ENCODE measurements at places on chromosomes 16 and 17.

- no peak for DNase-seq
Observed at GRCh38 chr17:61409301-61410112, 9.9 kb downstream of the TBX2 start.

DNA sequence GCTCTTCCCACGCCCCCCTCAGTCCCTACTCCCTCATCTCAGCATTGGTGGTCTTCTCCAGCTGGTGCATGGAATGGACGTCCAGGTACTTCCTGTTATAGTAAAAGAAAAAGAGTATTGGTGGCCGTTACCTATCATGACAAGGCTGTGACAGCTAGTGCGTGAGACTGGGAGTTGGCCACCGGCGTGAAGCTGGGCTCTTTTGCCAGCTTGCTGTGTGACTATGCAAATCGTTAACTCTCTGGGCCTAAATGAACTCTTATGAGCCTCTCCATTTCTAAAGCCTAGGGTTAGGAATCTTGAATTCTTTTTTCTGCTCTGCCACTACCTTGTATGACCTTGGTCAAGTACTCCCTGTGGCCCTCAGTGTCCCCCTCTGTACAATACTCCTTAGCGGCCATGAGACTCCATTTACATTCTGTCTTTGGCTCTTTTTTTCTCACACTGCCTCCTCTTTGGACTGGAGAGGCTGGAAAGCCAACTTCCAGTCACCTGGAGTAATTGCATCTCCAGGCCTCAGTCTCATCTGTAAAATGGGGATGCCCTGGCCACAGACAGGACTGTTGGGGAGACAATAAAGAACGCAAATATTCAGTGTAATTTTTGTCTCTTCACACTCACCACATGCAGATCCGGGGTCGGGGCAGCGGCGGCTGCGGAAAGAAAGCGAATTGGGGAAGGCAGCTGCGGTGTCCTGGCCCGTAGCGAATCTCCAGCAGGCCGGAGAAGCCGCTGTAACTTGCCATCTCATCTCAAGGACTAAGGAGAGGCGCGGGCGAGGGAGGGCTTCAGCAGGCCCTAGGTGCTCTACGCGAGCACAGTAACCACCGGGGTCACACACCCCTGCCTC lies 1.1 kb downstream of the CFAP119 start:
- no peak for DNase-seq

- no peak for DNase-seq
Observed at GRCh38 chr16:31869511-31870201, 4.0 kb upstream of the ZNF267 start.

DNA sequence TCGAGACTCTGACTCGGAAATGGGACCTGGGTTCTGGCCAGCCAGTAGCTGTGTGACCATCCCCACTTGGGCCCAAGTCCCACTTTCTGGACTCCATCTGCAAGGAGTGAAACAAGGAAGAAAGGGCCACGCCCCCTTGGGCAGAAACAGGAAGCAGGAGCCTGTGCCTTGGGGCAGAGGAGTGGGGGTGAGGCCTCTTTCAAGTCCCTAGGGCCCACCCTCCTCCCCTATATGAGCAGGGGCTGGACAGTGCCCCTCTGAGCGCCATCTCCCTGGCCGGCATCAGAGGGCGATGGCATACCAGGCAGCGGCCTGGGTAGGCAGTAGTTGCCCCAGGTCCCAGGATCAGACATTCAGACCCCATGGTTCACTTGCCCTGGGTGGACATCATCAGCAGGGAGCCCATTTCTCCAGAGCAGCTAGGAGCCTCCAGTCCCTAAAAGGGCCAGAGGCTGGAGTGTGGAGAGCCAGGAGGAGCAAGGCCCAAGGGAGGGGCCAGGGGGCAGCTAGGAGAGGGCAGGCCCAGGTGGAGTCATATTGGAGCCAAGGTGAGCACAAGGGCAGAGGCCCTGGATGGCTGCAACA lies 7.1 kb downstream of the BCAR1 start:
- no peak for DNase-seq

DNA sequence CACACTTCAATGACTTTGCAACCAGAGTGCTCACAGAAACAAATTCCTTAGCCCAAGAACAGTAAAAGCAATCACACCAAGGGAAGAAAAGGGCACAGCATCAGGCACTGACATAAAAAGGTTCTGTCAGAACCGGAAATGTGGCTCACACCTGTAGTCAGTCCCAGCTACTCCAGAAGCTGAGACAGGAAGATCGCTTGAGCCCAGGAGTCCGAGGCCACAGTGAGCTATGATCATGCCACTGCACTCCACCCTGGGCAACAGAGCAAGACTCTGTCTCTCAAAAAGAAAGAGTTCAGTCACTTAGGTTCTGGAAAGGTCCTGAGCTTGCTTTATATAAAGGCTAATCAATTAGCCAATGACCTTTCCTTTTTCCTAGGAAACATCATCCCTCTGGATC lies 22.7 kb downstream of the YWHAE start:
- no peak for DNase-seq

- no peak for DNase-seq
Observed at GRCh38 chr17:45160447-45161287, 1.0 kb upstream of the HEXIM2 start.

- no peak for DNase-seq
Observed at GRCh38 chr16:9757687-9758086, 424.5 kb downstream of the GRIN2A start.

DNA sequence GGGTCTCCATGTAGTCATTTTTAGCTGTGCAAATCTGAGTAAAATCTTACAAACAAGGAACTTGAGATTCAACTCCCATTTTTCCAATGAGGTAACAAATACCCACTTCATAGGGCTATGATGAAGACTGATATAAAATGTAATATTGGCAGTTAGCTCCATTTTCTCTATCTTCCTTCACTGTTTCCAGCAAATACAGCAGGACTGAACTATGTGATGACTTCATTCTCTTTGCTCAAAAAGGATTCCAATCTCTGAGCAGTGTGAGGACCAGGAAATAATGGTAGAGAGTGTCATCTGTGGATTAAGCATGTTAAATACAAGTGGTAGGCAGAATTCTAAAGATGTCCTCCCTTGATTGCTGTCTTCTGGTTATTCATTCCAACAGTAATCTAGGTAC lies 18.3 kb downstream of the RND2 start:
- DNase-seq, result no peak

DNA sequence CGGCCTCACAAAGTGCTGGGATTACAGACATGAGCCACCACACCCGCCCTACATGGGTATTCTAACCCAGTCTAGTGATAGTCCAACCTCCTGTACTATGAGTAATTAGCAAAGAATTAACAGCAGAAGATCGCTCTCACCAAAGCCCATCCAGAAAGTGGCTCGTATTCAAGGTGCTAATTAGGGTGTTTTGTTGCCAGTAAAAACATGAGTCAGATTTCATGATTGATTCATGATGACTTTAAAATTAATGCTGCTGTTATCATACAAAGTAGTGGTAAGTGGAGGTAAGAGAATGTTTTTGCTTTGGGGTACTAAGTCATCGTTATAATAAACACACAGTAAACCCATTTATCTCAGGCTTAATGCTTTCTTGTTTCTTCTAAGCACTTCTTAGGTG lies 428.8 kb downstream of the WWOX start:
- DNase-seq, result no peak

- DNase-seq, result no peak
Observed at GRCh38 chr17:33667052-33667509, 374.0 kb upstream of the ASIC2 start.

- DNase-seq, result no peak
Observed at GRCh38 chr17:44348234-44348987, 3.3 kb downstream of the GRN start.

GRCh38 chr16:60107437-60107836 lies 1373.3 kb upstream of the GOT2 start:
- DNase-seq, result no peak

GRCh38 chr16:26649381-26650045 lies 417.2 kb upstream of the C16orf82 start:
- DNase-seq, result no peak

GRCh38 chr16:1919327-1919998 lies 1.2 kb upstream of the HS3ST6 start:
- DNase-seq, result no peak

- DNase-seq, result no peak
Observed at GRCh38 chr16:86517033-86517432, 6.7 kb downstream of the FOXF1 start.

DNA sequence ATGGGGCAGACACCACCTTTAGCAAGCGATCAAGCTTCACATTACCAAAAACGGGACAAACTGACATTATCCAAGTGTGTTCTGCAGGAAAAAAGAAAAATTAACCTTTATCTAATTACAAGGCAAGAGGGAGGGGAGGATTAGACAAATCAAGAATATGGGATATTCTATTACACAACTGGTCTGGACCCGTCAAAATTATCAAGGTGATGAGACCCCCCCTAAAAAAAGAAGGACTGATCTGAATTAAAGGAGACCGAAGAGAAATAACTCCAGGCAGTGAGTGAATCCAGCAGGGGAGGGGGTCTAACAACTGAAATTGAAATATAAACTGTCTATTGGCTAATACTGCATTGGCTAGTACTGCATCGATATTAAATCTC lies 424 bp upstream of the NUBP1 start:
- no peak for DNase-seq

DNA sequence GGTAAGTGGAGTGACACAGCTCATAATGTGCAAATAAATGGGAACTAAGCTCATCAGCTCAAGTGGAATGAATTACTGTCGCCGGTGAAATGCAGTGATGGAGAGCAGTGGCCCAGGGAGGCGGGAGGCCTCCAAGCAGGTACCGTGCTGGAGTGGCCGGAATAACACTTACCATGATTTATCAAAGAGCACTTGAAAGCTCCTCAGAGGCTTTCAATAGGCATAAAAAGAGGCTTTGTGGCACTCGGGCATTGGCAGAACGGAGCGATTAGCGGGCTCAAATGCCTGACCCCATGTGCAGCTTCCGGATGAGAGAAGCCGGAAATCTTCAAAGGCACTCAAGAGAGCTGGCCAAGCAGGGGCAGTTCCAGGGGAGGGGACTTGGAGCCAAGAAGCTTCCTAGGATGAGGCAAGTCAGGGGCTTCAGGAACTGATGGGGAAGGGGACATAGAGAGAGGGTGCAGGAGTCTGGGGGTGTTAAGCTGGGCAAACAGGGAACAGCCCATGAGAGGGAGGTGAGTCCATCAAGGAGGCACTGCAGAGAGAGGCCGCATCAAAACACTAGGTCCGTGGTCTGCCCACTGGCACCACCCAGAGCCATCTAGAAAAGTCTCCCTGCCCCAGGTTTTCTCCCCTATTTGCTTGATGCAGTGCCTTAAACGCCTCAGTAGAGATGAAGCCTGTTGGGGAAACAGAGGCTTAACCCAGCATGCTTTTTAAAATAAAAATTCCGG lies 144.0 kb upstream of the IRX6 start:
- no peak for DNase-seq

DNA sequence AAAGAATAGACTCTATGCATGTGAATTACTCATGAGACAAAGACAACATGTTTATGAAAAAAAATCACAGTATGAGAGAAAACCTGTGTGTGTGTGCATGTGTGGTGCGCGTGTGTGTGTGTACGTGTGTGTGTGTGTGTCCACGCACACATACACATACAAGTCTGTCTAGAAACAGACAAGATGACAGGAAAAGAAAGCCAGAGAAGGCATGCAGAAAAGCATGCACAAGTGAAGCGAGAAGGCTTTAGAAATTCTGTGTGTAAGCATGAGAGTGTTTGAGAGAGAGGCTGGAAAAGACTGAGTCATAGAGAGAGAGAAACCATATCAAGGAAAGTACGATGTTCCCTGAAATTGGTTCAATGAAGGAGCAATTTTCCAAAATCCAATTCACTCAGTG lies 566.4 kb upstream of the C16orf82 start:
- DNase-seq, result no peak

- DNase-seq, result no peak
Observed at GRCh38 chr16:88747588-88748301, 37.3 kb downstream of the PIEZO1 start.

DNA sequence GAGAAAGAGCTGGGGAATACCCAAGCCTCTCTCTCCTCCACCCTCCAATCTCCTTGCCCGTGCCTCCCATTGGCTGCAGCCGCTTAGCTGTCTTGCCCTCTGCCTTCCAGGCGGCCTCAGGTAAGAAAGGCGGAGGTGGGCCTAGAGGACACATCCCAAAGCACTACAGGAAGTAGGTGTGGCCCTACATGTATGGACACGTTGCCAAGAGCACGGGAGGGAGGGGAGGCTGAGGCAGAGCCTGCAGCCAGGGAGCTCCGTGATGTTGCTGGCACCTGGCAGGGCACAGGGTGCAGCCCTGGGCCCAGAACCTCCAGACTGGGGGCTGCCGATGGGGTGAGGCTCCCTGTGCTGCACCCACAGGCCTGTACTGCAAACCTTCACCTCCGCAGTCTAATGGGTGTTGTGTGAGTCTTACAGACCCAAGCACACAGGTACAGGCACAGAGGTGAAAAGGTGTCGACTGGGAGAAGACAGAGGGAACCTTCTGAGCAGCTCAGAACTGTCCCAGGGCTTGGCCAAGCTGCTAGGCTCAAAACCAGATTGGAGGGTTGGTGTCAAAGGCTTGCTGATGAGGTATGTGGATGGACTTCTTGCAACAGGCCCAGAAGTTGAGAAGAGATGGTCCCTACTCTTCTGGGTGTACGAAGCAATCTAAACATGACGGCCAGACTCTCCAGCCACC lies 23.5 kb upstream of the FOXK2 start:
- DNase-seq, result no peak

GRCh38 chr17:53527473-53527872 lies 295.3 kb upstream of the KIF2B start:
- DNase-seq, result no peak

GRCh38 chr17:62627904-62628633 lies 599 bp downstream of the MRC2 start:
- peak; percentile 24 for DNase-seq

GRCh38 chr16:78386557-78387324 lies 287.3 kb downstream of the WWOX start:
- DNase-seq, result no peak

- DNase-seq, result no peak
Observed at GRCh38 chr17:8465759-8466158, 30.1 kb downstream of the NDEL1 start.

DNA sequence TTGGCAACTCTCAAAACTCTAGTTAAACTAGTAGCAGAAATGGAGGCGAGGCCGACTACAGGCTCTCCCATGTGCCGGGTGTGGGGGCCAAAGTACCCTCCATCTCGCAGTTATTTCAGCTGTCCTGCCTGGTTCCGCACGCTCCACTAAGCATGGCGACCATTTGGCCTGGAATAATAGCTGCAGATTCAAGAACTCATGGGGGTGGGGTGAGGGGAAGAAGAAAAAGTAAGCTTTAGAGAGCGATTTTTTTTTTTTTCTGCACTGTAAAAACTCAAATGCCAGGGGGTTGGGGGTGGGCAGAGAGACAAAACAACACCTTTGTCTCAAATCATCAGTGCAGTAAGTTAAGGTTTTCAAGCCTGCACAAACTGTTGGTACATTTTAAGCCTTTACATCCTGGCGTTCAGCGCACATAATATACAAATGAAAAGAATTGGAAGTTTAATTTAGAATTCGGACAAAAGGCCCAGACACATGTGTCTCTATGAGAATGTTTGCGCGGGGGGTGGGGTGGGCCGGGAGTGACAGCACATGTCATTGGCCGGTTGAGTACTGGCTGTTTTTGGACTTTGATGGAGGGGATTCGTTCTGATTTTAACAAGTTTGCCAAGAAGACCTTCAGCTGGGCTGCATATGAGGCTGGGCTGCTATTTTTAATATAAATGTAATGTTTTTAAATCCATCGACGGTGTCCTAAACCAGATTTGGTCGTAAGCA lies 694.7 kb upstream of the SALL1 start:
- DNase-seq, result no peak

- no peak for DNase-seq
Observed at GRCh38 chr17:31489295-31490018, 98.0 kb downstream of the RAB11FIP4 start.

GRCh38 chr17:79587421-79587820 lies 23.4 kb downstream of the RBFOX3 start:
- no peak for DNase-seq
